ENCODE measurements at places on chromosomes 7 and 10.

DNA sequence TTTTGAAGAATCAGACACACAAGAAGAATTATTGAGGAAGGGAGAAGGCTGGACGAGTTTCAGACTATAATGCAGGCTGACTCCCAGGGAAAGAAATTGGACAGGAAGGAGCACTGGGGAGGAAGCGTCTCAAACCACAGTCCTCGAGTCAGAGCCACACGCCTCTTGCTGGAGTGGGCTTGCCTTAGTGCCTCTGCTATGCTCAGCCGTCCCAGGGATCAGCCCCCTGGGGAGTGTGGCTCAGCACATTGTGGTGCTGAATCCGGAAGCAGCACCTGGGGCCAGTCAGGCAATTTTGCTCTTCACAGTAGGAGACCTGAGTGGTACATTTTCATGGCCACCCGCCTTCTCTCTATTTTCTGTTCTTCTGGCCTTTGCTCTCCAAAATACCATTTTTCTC, 67.4 kb upstream of the SLC35G1 start:
- DNase-seq = no peak

DNA sequence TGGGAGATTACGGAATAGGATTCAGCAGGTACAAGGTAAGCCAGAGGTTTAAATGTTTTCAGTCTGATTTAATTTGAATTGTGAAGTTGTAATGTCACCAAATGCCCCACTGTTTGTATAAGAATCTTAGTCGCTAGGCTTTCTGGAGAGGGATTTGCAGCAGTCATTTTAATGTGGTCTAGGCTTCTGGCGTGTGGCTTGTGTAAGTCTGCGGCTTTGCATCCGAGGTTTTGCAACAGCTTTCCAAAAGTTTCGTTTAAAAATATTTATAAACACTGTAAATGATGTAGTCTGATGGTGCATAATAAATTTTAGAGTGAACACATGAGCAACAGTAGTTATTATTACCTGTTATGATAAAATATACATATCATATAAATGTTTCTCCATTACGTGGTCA, 26.1 kb upstream of the BHLHA15 start:
- DNase-seq = no peak

GRCh38 chr10:22978287-22978686, 50.4 kb downstream of the ARMC3 start:
- DNase-seq = no peak

- peak; percentile 59 for DNase-seq
Observed at GRCh38 chr7:98400542-98401340, at the start of gene BAIAP2L1. TSS of gene BAIAP2L1 (minus strand) at chr7:98401090. CDS start at chr7:98400852, 238 bp downstream.

DNA sequence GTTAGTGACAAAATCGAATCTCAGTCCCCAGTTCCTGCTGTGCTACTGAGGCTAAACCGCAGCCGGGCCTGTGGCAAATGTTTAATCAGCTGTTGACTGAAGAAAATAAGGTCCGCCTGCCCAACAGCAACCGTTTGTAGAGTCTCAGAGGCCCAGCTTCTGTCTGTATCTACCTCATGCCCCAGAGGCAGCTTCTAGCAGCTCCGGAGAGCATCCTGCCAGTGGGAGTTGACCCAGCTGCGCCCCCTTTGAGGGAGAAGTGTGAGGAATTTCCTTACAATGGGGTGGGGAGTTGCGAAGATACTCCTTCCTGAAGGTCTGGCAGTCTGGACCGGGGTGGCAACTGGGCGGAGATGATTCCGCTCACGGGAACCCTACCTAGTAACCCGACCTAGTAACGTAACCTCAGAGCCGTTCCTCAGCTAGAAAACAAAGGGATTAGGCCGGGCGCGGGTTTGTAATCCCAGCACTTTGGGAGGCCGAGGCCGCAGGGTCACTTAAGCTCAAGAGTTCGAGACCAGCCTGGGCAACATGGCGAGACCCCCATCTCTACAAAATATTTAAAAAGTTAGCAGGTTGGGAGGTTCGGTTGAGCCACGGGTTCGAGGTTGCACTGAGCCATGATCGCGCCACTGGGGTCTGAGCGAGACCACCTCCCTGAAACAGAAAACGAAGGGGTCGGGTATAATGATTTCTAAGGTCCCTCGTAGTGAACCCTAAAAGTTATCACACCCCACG, 846 bp upstream of the ZNF775 start:
- DNase-seq = peak; percentile 46

GRCh38 chr10:14184841-14185315, 145.8 kb downstream of the FRMD4A start:
- DNase-seq = peak; percentile 69

DNA sequence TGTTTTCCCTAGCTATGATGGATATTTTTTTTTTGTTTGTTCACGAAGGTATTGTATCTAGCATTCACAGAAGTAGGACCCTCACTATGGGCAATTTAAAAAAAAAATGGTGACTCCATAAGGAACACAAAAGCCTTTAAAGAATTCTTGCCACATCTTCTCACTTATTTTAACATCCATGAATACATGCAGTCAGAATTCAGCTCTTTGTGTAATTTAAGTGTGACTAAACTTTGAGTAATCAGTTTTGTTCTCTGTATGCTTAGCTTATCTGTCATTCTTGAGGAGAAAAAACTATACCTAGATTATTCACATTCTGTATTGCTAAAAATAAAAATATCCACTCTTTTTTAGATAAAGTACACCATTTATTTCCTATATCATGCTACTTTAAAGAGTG, 313.2 kb upstream of the KCND2 start:
- no peak for DNase-seq

DNA sequence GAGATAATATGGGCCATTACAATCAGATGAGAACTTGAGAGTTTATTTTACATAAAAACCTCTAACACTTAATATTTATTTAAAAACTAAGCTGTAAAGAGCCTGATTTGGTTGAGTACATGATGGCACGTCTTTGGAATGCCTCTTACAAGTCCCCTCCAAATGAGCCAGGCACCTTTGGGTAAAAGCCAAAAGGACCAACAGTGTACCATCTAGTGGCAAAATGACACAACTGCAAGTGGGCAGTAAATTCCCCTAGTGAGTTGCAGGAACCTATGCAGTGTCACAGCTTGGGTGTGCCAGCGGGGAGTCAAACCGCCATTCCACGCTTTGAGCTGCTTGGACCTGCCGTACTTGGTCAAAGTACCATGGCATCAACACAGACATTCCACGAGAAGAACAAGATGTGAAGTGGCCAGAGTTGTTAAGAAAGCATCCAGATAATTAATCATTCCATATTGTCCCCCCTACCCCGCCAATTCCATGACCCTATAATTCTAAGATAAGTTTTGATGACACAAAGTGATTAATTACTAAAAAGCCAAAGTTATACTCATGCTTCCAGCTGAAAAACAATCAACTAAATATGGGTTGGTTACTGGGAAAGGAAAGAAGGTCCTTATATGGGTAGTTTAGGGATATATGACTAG, 115.2 kb downstream of the SORBS1 start:
- DNase-seq = no peak

- DNase-seq = no peak
Observed at GRCh38 chr10:1670541-1671365, 66.6 kb downstream of the ADARB2 start.

GRCh38 chr7:29611941-29612544, 48.4 kb downstream of the PRR15 start:
- DNase-seq = no peak

DNA sequence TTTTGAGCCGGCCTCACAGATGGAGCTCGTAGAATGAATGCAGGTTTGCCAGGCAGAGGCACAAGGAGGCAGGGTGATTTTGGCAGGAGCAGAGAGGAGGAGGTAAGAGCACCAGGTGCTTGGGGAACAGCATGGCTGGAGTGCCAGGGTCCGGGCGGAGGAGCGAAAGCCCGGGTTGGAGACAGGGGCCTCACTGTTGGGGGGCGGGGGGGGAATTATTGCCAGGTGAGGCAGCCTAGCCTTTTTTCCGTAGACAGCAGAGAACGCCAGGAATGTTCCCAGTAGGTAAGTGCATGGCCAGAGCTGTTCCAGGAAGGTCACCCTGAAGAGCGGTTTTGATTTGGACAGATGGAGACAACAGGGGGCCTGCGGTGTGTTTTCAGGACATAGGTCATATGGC, 9.5 kb downstream of the SRRM3 start:
- DNase-seq = no peak

- no peak for DNase-seq
Observed at GRCh38 chr7:48528646-48529045, 357.4 kb downstream of the ABCA13 start.

- DNase-seq = no peak
Observed at GRCh38 chr10:31011665-31012022, 20.0 kb downstream of the ZNF438 start.

- no peak for DNase-seq
Observed at GRCh38 chr10:86856156-86856555, 99.7 kb downstream of the BMPR1A start.

DNA sequence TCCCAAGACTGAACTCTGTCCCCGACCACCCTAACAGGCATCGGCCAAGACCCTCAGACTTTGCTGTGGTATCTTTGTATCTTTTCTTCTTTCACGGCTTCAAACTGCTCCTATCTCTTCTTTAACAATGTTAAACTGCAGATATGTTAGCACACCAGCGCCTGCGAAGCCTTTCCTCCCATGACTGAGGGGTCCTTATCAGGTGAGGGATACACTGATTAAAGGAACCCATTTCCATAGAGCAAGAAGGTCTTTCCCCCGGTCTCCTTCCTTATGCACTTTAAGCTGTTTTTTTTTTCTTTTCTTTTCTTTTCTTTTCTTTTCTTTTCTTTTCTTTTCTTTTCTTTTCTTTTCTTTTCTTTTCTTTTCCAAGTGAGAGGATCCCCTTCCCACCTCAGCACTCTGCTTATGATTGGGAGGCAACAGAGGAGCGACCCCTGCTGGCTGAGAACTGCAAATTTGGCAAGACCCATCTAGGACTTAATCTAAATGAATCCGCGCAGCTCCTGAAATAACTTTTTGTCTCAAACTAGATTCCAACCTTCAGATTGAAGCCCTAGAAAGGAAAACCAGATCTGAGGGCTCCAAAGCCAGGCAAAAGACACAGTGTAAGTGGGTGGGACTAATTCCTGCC, 109.9 kb downstream of the ITGB8 start:
- no peak for DNase-seq

GRCh38 chr7:101123703-101124068, 3.2 kb upstream of the SERPINE1 start:
- DNase-seq = no peak

- no peak for DNase-seq
Observed at GRCh38 chr10:72932259-72933015, 22.2 kb downstream of the PLA2G12B start.

- DNase-seq = no peak
Observed at GRCh38 chr10:2791774-2792443, 275.4 kb upstream of the PFKP start.

DNA sequence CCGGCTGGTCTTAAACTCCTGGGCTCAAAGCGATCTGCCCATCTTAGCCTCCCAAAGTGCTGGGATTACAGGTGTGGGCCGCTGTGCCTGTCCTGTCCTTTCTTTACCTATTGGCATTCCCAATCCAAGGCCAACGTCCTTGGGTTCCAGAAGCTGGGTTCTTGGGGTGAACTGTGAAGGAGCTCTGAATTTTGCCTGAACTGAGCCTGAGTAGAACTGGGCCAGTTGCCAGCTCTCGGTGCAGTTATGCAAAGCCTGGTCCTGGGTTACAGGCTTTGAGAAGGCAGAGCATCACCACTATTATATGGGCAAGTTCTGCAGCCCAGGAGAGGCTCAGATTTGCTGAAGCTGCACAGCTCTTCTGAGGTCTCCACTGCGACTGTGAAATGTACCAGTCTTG, 24.6 kb upstream of the SH2D4B start:
- no peak for DNase-seq

DNA sequence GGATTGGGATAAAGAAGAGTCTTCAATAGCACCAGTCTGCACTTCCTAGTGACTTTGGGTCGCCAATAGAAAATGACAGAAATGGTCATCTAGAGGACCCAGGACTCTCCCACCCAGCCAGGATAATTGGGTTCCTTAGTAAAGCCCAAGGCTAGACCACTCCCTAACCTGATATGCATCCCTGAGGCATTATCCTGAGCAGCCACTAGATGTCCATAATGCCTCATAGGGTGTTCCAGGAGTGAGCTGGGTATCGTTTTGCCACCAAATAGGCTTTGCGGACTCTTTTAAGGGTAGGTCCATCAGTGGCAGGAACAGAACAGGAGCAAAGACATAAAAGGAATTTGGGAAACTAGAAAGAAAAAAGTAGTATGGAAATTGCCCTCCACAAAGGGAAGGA, 4.5 kb upstream of the LRRC4 start:
- no peak for DNase-seq

DNA sequence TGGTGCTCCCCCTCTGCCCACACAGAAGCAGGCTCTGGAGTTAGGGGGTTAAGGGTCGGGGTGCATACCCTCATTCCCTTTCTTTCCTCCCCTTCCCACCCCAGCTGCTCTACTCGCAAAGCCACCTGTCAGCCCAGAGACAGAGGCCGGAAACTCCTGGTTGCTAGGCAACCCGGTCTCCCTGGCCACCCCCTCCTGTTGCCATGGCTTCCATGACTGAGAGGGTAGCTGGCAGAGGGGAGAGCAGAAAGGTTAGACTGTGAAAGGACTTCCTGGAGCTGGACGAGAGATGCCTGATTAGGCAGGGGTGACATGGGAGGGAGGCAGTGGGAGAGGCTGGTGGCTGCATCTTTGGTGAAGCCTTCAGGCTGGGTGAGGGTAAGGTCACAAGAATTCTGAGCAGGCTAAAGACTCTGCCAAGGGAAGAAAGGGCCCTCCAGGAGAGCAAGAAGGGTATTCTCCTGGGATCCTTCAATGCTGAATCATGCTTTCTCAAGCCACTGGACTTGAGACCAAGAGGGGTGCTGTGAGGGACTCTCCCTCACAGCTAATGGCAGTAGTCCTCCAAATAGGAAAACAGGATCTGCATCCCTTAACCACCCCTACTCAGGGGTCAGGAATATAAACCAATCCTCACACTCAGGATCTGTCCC, 5.4 kb downstream of the PSD start:
- no peak for DNase-seq

DNA sequence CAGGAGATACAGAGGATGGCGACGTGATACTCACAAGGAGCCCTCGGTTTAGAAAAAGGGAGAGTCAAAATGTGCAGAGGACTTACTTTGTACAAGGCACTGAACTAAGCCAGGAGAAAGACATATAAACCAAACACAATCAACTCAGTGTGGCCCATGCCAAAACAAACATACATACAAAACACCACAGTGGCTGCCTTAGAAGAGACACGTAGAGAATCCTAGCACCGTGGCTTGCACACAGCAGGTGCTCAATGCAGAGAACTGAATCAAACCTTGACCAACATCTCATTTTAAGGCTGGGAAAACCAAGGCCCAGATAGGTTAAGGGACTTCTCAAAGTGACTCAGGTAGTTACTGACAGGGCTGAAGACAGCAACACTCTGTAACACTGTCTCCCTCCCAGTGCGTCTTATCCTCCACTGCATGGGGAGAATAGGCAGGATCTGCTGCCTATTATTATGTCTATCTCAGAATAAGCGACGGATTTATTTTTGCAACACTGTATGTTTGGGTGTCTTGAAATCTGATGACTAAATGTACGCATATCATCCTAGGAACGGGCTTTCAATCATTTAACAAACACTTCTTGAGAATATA, 11.0 kb downstream of the SORBS1 start:
- DNase-seq = no peak

- no peak for DNase-seq
Observed at GRCh38 chr10:127983344-127984100, 76.6 kb downstream of the PTPRE start.

- DNase-seq = no peak
Observed at GRCh38 chr7:87140271-87140748, 11.9 kb upstream of the DMTF1 start.

GRCh38 chr7:151313857-151314256, 27.8 kb upstream of the NUB1 start:
- DNase-seq = no peak

GRCh38 chr10:29105516-29106215, 183.2 kb upstream of the LYZL1 start:
- DNase-seq = no peak

GRCh38 chr10:93695740-93696139, 6.7 kb downstream of the FRA10AC1 start:
- DNase-seq = no peak
